HT1080 (cell line): ENCODE measurements at places on chromosomes 16 and 17. TPM values are rescaled to one million over a fixed set of nuclear protein-coding genes. Genes with fewer than 3 reads are reported as not detected.

CLEC10A gene
- total RNA-seq: not detected in 2 replicates

SPAG9 gene
- 34.4 and 37.1 TPM in 2 replicates for total RNA-seq

RNF227 gene
- 0.90 and 2.3 TPM in 2 replicates for total RNA-seq

RHBDL3 gene
- 0.03 and 0.27 TPM in 2 replicates for total RNA-seq

CES5A gene
- not detected in 2 replicates for total RNA-seq
